Osteocyte (in vitro differentiated cells): ENCODE measurements at places on chromosomes 6 and 20. TPM values are rescaled to one million over a fixed set of nuclear protein-coding genes. Genes with fewer than 3 reads are reported as not detected.
A peak's percentile ranks its signal among the peaks of the same experiment; 100 is the strongest.

- peaks cover 62% of the 10 kb centered on the region for H3K4me1 ChIP-seq
- no peaks in the 10 kb centered on the region for H3K36me3 ChIP-seq
- H3K4me3 ChIP-seq: peak overlapping the region; percentile 65
- H3K27me3 ChIP-seq: peaks cover 2% of the 10 kb centered on the region
These were observed 164.9 kb downstream of the SCML4 start for GRCh38 chr6:107658920-107659865.

DNA sequence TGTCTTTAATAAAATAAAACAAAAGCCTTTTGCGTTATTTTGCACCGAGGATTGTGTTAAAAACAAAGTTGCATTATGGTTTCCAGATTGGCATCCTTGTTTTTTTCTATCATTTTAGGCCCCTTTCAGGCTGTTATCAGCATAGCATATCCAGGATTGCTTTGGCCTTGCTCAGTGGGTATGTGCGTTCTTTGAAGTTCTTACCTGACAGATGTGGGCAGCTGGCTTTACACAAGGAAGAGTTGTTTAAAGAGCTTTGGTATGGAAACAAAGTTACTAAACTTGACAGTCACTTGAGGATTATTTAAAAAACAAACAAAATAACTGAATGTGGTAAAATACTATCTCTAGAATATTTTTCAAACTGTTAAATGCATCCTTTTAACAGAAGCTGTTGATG lies 6.6 kb downstream of the VAPB start:
- H3K4me1 ChIP-seq: peaks cover 42% of the 10 kb centered on the region
- H3K27me3 ChIP-seq: no peaks in the 10 kb centered on the region
- no peak overlapping the region for H3K4me3 ChIP-seq
- H3K27ac ChIP-seq: no peak overlapping the region

- H3K27me3 ChIP-seq: no peaks in the 10 kb centered on the region
- H3K4me1 ChIP-seq: peaks cover 8% of the 10 kb centered on the region
- DNase-seq: no peak
- peaks cover 13% of the 10 kb centered on the region for H3K36me3 ChIP-seq
- H3K27ac ChIP-seq: peak overlapping the region; percentile 11
These were observed 17.6 kb downstream of the CD109 start for GRCh38 chr6:73713426-73714147.

DNA sequence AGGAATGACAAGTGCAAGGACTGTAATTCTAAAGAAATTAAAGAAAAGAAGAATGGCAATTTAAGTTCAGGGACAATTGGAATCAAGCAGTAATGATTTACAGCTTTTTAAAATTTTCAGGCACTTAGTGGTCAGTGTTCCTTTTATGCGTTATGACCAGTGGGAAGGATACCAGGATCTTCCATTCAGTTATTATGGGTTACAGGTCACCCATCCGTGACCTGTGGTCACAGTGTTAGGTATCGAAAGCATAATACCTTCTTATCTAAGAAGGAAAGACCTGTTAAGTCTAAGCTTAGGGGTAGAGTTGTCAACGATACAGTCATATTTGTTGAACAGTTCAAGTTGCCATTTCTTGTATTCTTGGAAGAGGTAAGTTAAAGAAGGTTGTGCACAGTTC lies 253.8 kb downstream of the LAMA2 start:
- H3K36me3 ChIP-seq: no peaks in the 10 kb centered on the region
- no peak overlapping the region for H3K27ac ChIP-seq
- no peak for DNase-seq

DNA sequence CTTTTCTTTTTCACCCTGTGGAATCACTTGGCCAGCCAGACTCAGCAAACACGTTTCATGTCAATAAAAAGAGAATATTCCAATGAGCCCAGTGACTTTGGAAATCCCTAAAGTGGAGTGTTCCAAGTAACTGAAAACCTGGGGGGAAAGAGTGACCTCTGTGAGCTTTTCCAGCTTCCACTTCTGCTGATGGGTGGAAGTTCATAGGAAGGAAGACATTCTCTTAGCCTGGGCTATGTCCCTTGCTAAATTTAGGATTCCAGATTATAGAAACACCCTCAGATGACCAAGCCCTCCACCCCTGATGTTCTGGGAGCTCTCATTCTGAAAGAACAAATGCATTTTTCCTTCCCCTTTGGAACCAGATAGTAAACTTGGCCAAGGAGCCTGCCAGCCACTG lies 44.8 kb upstream of the EDN1 start:
- H3K4me1 ChIP-seq: peaks cover 8% of the 10 kb centered on the region
- H3K36me3 ChIP-seq: no peaks in the 10 kb centered on the region
- no peak overlapping the region for H3K27ac ChIP-seq
- no peak overlapping the region for H3K4me3 ChIP-seq
- H3K27me3 ChIP-seq: no peaks in the 10 kb centered on the region

GRCh38 chr20:32681175-32682084 lies 7.7 kb upstream of the C20orf203 start:
- no peaks in the 10 kb centered on the region for H3K27me3 ChIP-seq
- H3K27ac ChIP-seq: peak overlapping the region; percentile 59
- DNase-seq: no peak

GRCh38 chr20:64157878-64158277 lies 6.4 kb upstream of the MYT1 start:
- no peaks in the 10 kb centered on the region for H3K36me3 ChIP-seq
- no peak for DNase-seq
- H3K27ac ChIP-seq: no peak overlapping the region
- H3K27me3 ChIP-seq: peaks cover 32% of the 10 kb centered on the region
- peaks cover 6% of the 10 kb centered on the region for H3K4me1 ChIP-seq

DNA sequence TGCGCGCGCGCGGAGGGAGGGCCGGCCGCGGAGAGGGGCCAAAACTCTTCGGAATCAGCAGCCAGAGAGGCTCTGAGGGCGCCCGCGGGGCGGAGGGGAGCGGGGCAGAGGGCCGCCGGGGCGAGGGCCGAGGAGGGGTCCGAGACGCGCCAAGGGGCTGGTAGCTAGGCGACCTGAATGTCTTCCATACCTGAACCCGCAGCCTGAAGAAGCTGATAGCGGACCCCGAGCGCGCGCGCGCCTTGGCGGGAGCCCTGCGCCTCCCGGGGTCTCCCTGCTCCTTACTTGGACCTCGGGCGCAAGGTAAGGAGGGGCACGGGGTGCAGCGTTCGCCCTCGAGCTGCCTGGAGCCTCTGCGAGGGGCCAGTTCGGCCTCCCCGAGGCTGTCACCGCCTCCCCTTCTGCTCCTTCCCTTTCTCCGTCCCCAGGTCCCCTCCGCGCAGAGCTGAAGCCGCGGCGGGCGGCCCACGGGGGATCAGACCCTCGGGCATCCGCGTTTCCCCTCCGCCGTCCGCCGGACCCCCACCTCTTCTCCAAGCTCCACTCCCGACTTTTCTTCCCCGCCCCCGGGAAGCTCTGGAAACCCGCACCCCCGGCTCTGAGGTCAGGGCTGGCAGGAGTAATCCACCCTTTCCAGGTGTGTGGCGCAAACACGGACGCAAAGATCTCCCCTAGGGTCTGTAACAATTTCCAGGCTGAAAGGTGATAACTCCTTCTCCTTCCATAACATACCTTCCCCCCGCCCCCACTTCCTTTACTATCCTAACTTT lies 13.1 kb upstream of the DEK start:
- DNase-seq: no peak
- peak overlapping the region; percentile 71 for H3K4me3 ChIP-seq
- peaks cover 25% of the 10 kb centered on the region for H3K4me1 ChIP-seq
- H3K27me3 ChIP-seq: peaks cover 29% of the 10 kb centered on the region

DNA sequence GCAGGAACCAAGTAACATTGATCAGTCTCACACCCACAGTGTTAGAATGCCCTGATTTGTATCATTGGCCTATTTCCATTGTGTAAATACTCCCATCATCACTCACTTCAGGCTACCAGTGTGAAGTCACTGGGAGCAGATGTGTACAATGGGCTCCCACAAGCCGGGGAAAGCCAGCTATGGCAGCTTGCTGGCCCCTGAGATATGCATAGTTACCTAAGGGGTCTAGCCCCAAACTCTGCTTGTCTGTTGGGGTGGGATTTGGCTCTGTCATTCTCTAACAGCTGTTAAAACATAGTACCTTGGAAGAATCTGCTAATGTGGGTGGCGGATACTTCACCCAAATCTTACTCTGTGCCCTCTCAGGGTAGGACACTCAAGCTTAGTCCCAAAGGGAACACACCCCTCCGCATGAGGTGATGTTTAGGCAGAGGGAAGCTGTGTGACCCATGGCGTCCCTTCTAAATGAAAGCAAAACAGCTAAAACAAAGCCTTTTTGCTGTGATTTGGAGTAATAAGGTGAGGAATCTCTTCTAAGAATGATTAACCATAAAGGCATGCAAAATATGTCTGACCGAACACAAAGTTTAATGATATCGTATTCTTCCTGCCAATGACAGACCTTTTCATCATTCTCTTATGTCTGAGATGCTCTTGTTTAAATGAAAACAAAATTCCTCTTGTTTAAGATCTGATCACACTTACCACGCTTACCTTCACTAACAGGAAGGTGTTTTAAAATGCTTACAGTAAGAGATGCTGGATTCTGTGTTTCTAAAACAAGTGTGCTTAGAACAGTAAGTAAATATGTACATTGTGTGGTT lies 45.9 kb upstream of the PXDC1 start:
- no peaks in the 10 kb centered on the region for H3K36me3 ChIP-seq
- peak overlapping the region; percentile 87 for H3K27ac ChIP-seq
- no peaks in the 10 kb centered on the region for H3K27me3 ChIP-seq
- no peak overlapping the region for H3K4me3 ChIP-seq
- DNase-seq: no peak

DNA sequence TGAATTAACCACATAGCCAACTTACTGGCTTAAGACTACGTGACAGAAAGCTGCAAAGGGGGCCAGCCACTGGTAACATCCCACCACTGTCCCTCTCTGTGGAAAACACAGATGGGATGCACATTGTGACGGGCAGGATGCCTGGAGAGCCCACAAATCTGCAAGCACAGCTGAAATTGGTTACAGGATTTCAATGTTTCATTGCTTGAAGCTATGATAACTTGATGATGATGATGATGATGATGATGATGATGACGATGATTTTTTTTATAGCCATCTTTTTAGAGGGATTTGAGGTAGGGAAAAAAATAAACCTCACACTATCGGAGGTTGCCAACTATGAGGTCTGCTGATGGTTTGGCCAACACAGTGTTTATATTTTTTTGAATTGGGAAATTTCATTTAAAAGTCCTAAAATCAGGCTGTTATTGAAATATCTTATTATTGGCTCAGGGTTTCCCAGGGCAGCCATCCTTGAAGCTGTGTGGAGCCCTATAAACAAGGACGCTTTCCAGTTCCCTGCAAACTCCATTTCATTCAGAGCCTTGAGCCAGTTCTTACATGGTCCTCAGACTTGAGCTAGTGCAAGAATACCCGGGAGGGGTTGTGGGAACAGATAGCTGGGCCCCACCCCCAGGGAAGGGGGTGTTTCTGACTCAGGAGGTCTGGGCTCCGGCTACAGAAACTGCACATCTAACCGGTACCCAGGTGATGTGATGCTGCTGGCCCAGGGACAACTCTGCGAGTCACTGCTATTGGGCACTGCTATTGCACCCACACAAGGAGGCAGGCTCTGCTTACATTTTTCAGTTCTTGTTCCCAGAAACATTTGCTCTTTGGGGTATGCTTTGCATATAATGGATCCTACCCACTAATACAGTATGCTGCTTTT lies 27.1 kb downstream of the BCAS1 start:
- DNase-seq: no peak
- H3K27ac ChIP-seq: no peak overlapping the region
- H3K27me3 ChIP-seq: peaks cover 5% of the 10 kb centered on the region
- no peak overlapping the region for H3K4me3 ChIP-seq
- no peaks in the 10 kb centered on the region for H3K4me1 ChIP-seq

DNA sequence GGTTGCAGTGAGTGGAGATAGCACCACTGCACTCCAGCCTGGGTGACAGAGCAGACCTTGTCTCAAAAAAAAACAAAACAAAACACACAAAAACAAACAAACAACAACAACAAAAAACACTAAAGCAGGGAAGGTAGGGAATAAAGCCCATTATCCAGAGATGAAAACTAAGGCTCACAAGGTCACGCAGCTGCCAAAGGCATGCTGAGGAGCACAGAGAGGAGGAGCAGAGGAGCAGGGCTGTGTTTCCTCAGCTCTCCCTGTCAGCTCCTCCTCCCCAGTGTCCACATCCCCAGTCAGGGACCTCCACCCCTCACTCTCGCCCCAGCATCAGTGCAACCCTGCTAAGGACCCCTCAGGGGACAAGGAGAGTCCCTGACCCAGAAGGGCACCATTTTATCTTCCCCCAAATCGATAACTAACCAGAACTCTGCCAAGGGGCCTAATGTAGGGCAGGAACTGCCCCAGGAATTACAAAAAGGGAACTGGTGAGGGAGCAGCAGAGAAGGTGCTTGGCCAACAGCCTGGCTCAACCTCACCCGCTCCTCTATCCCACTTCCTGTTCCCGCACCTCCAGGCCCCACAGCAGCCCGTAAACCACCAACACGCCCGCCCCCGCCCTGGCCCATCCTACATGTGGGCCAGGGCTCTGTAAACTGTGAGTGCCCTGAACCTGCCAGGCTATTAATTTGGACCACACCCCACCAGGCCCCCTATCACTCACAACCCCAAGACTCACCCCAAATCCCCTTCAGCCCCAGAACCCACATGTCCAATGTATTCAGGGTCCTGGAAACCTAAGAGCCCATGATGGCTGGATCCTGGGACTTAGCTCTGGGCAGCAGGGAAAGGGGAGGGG lies 9.0 kb downstream of the TEAD3 start:
- H3K4me1 ChIP-seq: peaks cover 62% of the 10 kb centered on the region
- peaks cover 4% of the 10 kb centered on the region for H3K36me3 ChIP-seq
- no peak overlapping the region for H3K4me3 ChIP-seq
- peak overlapping the region; percentile 81 for H3K27ac ChIP-seq
- no peaks in the 10 kb centered on the region for H3K27me3 ChIP-seq

FHL5 gene
- not detected in 2 replicates for total RNA-seq

GPANK1 gene
- total RNA-seq: 17.0 and 18.7 TPM in 2 replicates

POPDC3 gene
- total RNA-seq: 1.6 and 2.1 TPM in 2 replicates

VSX1 gene
- total RNA-seq: not detected in 2 replicates

NKX2-2 gene
- total RNA-seq: not detected in 2 replicates

SLC2A10 gene
- 21.6 and 24.8 TPM in 2 replicates for total RNA-seq

PI3 gene
- not detected in 2 replicates for total RNA-seq
